ENCODE measurements at places on chromosomes 7 and 10. TPM values are rescaled to one million over a fixed set of nuclear protein-coding genes. Genes with fewer than 3 reads are reported as not detected.

The FAM20C gene
- 35.2 TPM for polyA plus RNA-seq

- H3K27ac ChIP-seq, result peak overlapping the region; percentile 42
- no peak for DNase-seq
- H3K4me1 ChIP-seq, result peaks cover 39% of the 10 kb centered on the region
- no peaks in the 10 kb centered on the region for H3K27me3 ChIP-seq
- H3K36me3 ChIP-seq, result peaks cover 6% of the 10 kb centered on the region
Observed at GRCh38 chr10:122120008-122120744, 131.2 kb downstream of the TACC2 start.

The GSTO2 gene
- 26.6 TPM for polyA plus RNA-seq

The GJD4 gene
- polyA plus RNA-seq, result not detected

The CACNB2 gene
- 4.7 TPM for polyA plus RNA-seq

The PTPN12 gene
- polyA plus RNA-seq, result 35.6 TPM

DNA sequence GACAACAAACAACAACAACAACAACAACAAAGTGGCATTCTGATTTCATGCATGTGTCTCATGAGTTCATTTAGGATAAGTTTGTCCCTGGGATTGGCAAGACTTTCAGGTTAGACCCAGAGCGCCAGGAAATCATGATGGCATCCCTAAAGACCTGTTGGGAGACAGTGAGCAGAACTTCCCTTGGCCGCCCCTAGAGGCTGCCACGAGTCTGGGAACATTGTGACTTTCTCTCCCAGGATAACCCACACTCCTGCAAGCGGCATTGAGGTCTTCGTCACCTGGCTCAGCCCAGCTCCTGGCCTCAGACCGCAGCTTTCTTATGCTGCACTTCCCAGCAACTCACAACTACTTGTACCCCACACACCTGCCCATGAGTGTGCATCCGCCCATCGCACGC, 80.5 kb upstream of the RNF32 start:
- no peaks in the 10 kb centered on the region for H3K36me3 ChIP-seq
- no peak for DNase-seq
- H3K27ac ChIP-seq, result no peak overlapping the region
- H3K4me1 ChIP-seq, result no peaks in the 10 kb centered on the region

The JAKMIP3 gene
- not detected for polyA plus RNA-seq

The TSPAN13 gene
- polyA plus RNA-seq, result 29.4 TPM

The RPEL1 gene
- polyA plus RNA-seq, result not detected

DNA sequence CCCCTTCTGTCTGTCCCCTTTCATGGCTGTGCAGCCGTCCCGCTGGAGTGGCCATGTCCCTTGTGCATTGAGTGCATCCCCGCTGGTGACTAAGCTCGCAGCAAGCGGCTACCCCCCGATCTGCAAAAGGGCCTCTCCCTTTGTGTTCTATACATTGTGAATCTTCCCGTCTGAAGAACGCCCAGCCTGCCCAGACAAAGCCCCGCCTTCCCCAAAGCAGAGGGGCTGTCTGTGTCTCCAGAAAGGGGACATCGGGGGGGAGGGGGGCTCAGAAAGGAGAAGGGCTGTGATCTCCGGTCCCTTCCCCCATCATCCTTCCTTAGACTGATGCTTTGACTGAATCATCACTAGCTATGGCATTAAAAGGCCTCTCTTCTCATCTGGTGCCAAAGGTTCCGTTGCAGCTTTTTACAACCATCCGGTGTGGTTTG, 11.9 kb downstream of the NPTX2 start:
- H3K36me3 ChIP-seq, result no peaks in the 10 kb centered on the region
- H3K4me1 ChIP-seq, result no peaks in the 10 kb centered on the region
- no peak overlapping the region for H3K27ac ChIP-seq
- no peak overlapping the region for H3K4me3 ChIP-seq
- H3K27me3 ChIP-seq, result peaks cover 49% of the 10 kb centered on the region

- H3K27ac ChIP-seq, result no peak overlapping the region
- DNase-seq, result no peak
Observed at GRCh38 chr10:93346694-93347093, 135.4 kb downstream of the MYOF start.

DNA sequence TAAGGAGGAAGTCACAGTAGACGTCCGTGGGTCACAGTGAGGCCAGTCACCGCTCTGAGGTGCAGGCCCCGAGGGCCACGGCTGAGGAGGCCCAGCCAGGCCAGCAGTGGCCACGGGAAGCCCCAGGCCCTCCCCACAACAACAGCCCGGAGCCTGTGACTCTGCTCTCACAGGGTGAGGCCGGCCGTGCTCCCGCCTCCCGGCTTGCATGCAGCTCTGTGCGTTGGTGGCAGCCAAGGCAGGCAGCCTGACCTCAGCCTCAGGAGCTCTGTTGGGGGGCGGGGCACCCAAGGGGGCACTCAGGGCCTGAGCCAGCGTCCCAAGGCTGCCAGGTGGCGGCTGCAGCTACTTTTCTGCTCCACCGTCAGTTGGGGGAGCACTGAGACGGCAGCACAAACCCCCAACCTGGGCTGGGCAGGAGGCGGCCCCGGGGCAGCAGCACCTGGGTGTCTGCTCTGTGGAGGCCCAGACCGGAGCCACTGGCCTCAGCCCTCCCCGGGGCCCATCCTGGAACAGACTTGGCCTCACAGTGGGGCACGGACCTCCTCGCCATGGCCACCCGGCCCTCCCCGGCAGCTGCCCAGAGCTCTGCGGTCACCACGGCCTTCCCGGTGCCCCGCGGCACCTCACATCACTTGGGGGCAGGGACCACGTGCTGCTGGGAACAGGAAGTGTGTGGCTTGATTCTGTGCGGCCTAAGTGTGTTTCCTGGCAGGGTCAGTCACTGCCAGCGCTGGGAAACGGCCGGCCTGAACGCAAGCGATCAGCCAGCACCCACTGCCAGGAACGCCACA, 13.3 kb downstream of the CYP2W1 start:
- peaks cover 1% of the 10 kb centered on the region for H3K27me3 ChIP-seq
- no peak overlapping the region for H3K27ac ChIP-seq

GRCh38 chr10:127441350-127442219, 107.5 kb upstream of the NPS start:
- no peaks in the 10 kb centered on the region for H3K27me3 ChIP-seq
- no peak overlapping the region for H3K4me3 ChIP-seq
- peaks cover 85% of the 10 kb centered on the region for H3K36me3 ChIP-seq
- H3K4me1 ChIP-seq, result no peaks in the 10 kb centered on the region
- H3K27ac ChIP-seq, result no peak overlapping the region

GRCh38 chr10:45000752-45001380, at the start of gene ZNF22:
ZNF22 (plus strand) TSS chr10:45000923; CDS start chr10:45003369, 2,446 bp downstream.
- peaks cover 68% of the 10 kb centered on the region for H3K4me1 ChIP-seq
- peak; percentile 92 for DNase-seq
- H3K4me3 ChIP-seq, result peak within 1 kb of the TSS; percentile 63
- H3K27me3 ChIP-seq, result no peaks in the 10 kb centered on the region

The PLEKHS1 gene
- 0.46 TPM for polyA plus RNA-seq

The WNT8B gene
- not detected for polyA plus RNA-seq

- no peak overlapping the region for H3K4me3 ChIP-seq
- H3K27me3 ChIP-seq, result no peaks in the 10 kb centered on the region
- H3K36me3 ChIP-seq, result no peaks in the 10 kb centered on the region
- no peak for DNase-seq
Observed at GRCh38 chr7:79337717-79338116, 115.8 kb downstream of the MAGI2 start.

DNA sequence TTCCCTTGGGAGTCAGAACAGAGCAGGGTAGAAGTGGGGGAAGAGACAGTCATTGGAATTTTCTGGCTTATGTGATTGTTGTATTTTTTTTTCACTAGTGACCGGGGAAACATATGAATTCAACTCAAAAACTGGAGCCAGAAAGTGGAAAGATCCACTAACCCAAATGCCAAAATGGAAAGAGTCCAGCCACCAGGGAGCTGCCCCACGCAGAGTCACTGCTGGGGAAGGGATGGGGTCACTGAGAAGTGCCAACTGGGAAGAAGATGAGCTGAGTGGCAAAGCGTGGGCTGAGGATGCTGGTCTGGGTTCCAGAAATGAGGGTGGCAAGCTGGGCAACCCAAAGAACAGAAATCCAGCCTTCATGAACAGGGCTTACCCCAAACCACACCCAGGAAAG, 69.2 kb downstream of the CDHR3 start:
- H3K4me3 ChIP-seq, result no peak overlapping the region
- no peak overlapping the region for H3K27ac ChIP-seq
- no peaks in the 10 kb centered on the region for H3K27me3 ChIP-seq
- no peaks in the 10 kb centered on the region for H3K4me1 ChIP-seq

- peak; percentile 17 for DNase-seq
- H3K4me3 ChIP-seq, result no peak overlapping the region
- H3K27me3 ChIP-seq, result no peaks in the 10 kb centered on the region
- no peaks in the 10 kb centered on the region for H3K36me3 ChIP-seq
Observed at GRCh38 chr7:30977222-30977621, 13.5 kb downstream of the GHRHR start.

GRCh38 chr10:26890956-26891355, 30.2 kb upstream of the ABI1 start:
- H3K4me3 ChIP-seq, result no peak overlapping the region
- no peaks in the 10 kb centered on the region for H3K36me3 ChIP-seq
- H3K27me3 ChIP-seq, result peaks cover 4% of the 10 kb centered on the region
- H3K4me1 ChIP-seq, result no peaks in the 10 kb centered on the region

DNA sequence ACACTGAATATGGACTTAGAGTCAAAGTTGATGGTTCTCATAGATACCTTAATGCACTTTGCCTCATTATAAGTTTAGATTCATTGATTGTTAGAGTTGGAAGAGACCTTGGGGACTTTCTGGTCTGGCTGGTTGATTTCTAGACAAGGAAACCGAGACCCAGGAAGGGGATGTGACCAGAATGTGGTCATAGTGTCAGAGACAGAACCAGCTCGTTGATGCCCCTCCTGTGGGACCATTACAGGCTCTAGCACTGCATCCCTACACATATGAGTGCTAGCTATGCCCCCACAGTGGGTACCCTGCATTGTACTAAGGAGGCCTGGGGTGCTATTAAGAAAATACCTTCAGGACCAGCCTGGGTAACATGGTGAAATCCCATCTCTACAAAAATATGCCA, 306.6 kb downstream of the CAMK1D start:
- no peaks in the 10 kb centered on the region for H3K36me3 ChIP-seq
- H3K4me3 ChIP-seq, result no peak overlapping the region
- H3K4me1 ChIP-seq, result no peaks in the 10 kb centered on the region

DNA sequence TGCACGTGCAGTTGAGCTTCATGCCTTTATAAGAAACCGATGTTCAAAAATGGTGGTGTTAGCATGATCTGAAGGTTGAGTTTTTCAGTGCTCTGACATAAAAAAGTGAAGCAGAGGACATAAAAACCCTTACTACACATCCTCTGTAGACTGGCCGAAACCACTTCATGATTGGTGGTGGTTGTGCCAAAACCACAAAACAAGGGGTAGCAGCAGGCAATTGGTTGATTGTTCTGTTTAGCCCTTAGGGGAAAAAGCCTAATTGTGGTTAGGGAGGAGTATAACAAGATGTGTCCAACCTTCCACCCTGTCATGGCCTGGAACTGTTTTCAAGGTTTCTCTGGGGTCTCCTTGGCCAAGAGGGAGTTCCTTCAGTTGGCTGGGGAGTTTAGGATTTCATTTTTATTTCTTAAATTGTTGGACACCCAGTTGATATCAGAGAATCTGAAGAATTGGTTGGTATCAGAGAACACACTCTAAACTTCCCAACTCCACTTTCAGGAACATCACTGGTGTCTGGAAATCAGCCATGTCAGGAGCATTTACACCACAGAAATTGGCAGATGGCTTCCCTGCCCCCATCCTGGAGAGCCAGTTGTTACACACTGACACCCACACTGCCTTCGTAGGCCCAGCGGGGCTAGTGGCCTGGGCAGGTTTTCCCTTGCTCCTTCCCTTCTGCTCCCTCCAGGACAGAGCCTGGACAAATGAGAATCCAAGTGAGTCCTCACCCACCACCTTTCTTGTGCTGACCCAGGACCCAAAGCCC, 18.8 kb downstream of the MRPS24 start:
- no peaks in the 10 kb centered on the region for H3K27me3 ChIP-seq
- H3K27ac ChIP-seq, result no peak overlapping the region
- DNase-seq, result no peak
- no peak overlapping the region for H3K4me3 ChIP-seq
- H3K4me1 ChIP-seq, result no peaks in the 10 kb centered on the region

- no peaks in the 10 kb centered on the region for H3K36me3 ChIP-seq
- peaks cover 18% of the 10 kb centered on the region for H3K4me1 ChIP-seq
- no peak overlapping the region for H3K4me3 ChIP-seq
- H3K27ac ChIP-seq, result no peak overlapping the region
- no peaks in the 10 kb centered on the region for H3K27me3 ChIP-seq
Observed at GRCh38 chr10:6396652-6397051, 183.4 kb downstream of the PRKCQ start.

The GPC2 gene
- polyA plus RNA-seq, result 0.12 TPM

- H3K36me3 ChIP-seq, result no peaks in the 10 kb centered on the region
- H3K27ac ChIP-seq, result no peak overlapping the region
- no peak overlapping the region for H3K4me3 ChIP-seq
- no peak for DNase-seq
- no peaks in the 10 kb centered on the region for H3K4me1 ChIP-seq
- H3K27me3 ChIP-seq, result no peaks in the 10 kb centered on the region
Observed at GRCh38 chr7:152050547-152050971, 25.1 kb downstream of the GALNT11 start.

GRCh38 chr7:97623333-97623732, 108.6 kb upstream of the TAC1 start:
- H3K27ac ChIP-seq, result no peak overlapping the region
- no peak for DNase-seq

The NME8 gene
- not detected for polyA plus RNA-seq

GRCh38 chr7:8434290-8435002, 1.0 kb downstream of the NXPH1 start:
- peaks cover 7% of the 10 kb centered on the region for H3K4me1 ChIP-seq
- peaks cover 25% of the 10 kb centered on the region for H3K27me3 ChIP-seq
- DNase-seq, result no peak
- H3K27ac ChIP-seq, result no peak overlapping the region
- peak overlapping the region; percentile 17 for H3K4me3 ChIP-seq

GRCh38 chr10:88174391-88174790, 311.0 kb downstream of the PTEN start:
- H3K27me3 ChIP-seq, result no peaks in the 10 kb centered on the region
- DNase-seq, result no peak
- H3K4me1 ChIP-seq, result no peaks in the 10 kb centered on the region
- no peak overlapping the region for H3K27ac ChIP-seq

The AOC1 gene
- polyA plus RNA-seq, result 1.3 TPM

DNA sequence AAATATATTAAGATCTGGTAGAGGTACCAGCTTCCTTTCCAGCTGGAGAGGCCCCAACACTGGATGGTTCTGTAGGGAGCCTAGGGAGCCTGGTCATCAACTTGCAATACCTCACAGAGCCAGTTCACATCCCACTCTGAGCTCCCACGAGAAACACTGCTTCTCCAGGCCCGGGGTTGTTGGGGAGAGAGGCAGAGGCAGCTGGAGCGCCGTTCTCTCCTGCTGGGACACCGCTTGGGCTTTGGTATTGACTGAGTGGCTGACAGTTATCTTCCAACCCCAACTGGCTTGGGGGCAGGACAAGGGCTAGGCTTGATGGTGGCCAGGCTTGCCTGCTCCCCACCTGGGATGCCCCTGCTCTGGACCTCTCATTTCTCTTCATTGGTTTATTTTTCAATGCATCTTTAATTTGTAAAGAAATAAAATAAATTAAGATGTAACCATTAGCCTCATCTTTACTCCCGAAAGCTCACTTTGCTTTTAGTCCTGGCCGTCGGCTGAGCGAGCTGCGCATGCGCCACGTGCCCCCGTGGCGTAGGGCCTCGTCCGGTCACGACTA, 10.0 kb upstream of the CHCHD1 start:
- peaks cover 38% of the 10 kb centered on the region for H3K4me1 ChIP-seq
- peak; percentile 85 for DNase-seq
- peaks cover 65% of the 10 kb centered on the region for H3K36me3 ChIP-seq
- no peaks in the 10 kb centered on the region for H3K27me3 ChIP-seq
- peak overlapping the region; percentile 85 for H3K4me3 ChIP-seq
- H3K27ac ChIP-seq, result peak overlapping the region; percentile 98

Measured in stomach (tissue), 19 donors.